ENCODE measurements at places on chromosomes 16 and 17.

DNA sequence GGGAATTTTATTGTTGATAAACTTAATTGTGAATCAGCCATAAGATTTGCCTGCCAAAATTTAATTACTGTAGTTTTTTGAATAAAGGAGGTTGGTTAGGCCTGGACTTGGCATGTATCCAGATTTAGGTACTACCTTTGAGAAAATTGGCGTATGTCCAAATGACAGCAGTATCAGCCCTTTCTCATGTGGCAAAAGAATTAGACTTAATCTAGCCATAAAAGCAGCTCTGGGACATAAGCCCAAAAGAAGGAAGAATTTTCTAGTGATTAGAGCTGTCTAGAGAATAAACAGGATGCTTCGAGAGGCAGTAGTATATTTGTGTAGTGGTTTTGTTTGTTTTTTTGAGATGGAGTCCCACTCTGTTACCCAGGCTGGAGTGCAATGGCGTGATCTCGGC lies 27.7 kb downstream of the PPM1E start:
- DNase-seq, result no peak

GRCh38 chr16:50371936-50372595 lies 3.3 kb upstream of the BRD7 start:
- DNase-seq, result no peak

DNA sequence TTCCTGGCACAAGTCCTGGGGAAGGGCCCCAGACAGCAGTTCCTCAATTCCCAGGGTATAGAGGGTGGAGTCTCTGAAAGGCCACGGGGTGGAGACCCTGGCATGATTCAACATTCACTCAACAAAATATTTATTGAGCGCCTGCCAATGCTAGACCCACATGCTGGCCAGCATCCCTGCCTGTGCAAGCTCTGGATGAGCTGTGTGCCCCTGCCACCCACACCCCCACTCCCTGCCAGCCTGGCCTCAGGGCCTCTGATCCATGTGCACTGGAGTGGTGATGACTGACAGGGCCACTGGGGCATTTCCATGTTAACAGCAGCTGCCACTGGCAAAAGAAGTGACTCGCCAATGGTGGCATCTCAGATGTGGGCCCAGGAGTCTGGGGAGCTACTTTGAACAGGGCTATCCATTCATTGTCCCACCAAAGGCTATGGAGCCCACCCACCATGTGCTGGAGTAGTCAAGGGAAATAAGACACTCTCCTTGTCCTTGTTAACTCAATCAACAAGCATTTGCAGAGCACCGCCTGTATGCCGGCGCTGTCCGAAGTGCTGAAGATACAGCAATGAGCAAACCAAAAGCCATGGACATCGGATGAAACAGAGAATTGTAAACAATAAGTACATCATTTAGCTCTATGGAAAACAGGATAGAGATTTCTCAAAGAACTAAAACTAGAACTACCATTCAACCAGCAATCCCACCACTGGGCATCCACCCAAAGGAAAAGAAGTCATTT lies 3.0 kb upstream of the PRSS22 start:
- DNase-seq, result no peak

- DNase-seq, result no peak
These were observed 3.1 kb downstream of the CYB561 start for GRCh38 chr17:63443053-63443452.

GRCh38 chr17:47883589-47884426 lies 12.2 kb upstream of the SP2 start:
- no peak for DNase-seq

DNA sequence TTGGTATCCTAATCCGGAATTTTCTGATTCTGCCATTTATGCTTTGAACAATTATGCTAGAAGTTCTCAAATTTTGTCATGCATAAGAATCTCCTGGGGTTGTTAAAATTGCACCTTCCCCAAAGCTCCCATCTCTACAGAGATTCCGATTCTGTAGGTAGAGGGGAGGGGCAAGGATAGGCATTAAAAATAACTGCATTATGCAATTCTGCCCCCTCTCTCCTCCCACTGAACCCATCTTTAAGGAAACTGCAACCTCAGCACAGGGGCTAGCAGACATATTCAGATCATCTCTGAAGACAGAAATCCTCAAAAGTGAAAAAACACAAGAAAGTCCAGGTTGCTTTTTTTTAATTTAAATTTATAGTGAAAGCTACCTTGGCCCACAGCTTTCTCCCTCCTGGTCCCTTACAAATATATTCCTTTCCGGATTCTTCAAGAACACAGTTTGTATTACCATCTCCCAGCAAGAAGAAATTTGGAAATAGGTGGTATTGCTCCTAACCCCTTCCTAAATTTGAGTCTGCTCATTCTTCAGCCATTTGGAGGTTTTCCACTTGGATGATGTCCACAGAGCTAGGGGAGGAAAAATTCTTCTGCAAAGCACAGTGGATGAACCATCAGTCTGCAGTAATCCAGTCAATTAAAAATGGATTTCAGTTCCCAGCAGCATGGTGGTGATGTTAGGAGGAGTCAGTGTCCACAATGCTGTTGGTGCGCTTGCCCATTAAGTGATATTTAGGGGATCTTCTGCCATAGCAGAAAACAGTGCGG lies 67.7 kb downstream of the RBFOX1 start:
- no peak for DNase-seq

DNA sequence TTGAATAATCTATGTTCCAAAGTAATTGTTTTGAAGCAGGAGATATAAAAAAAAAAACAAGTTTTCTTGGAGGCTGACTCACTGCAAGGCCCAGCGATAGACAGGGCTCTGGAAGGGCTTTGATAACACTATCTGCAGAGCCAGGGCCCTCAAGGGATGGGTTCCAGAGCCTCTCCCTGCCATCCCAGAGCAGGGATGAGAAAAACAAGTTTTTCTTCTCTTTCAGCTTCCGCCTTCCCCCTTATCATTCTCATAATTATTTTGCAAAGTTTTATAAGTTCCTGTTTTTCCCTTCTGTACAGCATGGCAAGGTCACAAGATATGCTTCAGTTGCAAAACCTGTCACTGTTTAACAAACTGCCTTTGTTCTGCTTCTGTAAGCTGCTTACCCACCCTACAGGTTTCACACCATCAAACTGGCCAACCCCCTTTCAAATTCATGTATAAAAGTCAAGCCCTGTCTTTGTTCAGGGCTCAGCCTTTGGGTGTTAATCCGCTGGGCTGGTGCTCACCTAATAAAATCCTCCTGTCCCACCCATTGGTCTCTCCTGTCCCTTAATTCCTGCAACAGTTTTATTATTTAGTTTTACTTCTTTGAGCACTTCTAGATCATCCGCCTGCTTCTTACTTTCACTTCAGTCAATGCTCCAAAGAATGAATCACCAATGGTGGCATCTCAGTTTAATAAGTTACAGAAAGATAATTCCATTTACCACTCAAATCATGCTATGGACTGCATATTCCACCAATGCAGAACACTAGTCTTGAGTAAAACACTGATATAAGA lies 5.6 kb upstream of the THUMPD1 start:
- no peak for DNase-seq

GRCh38 chr16:28882551-28883160 lies 4.4 kb downstream of the ATP2A1 start:
- DNase-seq, result no peak

DNA sequence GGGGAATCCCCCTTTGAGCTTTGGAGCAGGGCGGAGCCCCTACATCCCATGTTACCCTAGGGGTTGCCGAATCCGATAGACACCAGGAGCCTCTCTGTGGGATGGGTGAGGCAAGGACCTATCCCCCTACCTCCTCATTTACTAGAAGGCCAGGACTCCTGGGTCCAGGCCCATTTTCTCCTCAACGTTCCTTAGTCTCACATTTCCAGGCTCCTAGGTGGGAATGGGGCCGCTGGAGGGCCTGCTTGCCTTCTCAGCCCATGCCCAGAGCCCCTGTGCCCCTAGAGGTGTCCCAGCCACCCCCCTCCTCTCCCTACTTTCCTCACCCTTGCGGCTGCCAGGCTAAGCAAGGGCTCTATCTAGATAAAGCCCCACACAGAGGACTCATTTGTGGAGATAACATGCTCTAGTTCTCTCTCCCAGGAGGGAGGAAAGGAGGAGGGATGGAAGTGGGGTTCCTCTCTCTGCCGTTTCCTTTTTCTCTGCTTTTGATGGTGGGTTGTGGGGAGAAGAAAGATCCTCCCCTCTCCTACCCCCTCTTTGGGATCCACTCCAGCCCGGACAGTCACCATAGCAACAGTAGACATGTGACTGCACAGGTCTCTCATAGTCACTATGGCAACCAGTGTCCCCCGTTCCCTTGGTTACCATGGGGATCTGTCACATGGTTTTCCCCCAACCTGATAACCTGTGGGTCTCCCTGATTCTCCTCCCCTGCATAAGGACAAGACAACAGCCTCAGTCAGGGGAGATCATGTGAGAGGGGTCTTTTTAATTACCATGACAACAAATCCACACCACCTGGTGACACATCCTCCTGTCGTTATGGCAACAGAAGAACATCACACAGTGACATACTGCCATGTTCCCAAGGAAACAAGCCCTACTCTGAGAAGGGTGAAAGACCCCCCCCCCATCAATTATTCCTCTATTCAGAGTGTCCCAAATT lies 5.2 kb downstream of the CACNA1G start:
- no peak for DNase-seq

DNA sequence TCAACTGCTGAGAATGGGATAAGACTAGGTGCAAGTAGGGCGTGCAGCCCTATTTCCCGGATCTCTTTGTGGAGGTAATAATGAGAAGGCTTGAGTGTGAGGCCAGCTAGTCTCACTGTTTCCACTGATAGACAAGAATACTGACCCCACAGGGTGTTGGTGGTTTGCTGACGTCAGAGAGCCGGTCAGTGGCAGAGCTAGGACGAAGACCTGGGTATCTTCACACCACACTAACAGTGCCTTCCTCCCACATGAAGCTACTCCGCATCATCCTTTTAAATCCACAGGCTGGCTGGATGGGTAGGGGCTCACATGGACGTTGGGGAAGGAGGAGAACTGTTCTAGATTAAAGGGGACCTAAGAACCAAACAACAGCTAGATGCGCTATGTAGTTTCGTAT lies 68.0 kb downstream of the ZFHX3 start:
- DNase-seq, result no peak

DNA sequence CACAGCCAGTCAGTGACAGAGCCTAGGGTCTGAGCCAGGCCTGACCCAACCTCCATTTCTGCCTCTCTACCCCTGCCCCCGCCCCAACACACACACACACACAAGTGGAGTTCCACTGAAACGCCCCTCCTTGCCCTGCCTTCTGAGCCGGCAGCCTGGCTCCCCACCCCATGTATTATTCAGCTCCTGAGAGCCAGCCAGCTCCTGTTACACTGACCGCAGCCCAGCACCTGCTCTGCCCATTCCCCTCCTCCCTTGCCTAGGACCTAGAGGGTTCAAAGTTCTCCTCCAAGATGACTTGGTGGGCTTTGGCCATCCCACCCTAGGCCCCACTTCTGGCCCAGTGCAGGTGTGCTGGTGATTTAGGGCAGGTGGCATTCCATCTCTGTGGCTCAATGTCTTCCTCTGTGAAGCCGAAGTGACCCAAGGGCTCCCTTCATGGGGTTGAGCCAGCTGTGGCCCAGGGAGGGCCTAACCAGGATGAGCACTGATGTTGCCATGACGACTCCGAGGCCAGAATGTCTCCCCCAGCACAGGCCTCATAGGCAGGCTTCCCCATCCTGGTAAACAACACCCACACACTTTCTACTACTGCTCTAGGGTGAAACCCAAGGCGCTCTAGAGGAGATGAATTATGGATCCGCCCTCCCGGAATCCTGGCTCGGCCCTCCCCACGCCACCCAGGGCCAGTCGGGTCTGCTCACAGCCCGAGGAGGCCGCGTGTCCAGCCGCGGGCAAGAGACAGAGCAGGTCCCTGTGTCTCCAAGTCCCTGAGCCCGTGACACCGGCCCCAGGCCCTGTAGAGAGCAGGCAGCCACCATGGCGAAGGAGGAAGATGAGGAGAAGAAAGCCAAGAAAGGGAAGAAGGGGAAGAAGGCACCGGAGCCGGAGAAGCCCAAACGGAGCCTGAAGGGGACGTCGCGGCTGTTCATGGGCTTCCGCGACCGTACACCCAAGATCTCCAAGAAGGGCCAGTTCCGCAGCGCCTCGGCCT lies 9.7 kb downstream of the MYO15A start:
- DNase-seq, result peak; percentile 26

- DNase-seq, result peak; percentile 52
These were observed at the start of gene FKBP10 for GRCh38 chr17:41812381-41813151. TSS of gene FKBP10 (plus strand) at chr17:41813004. CDS start at chr17:41813035, 31 bp downstream.

DNA sequence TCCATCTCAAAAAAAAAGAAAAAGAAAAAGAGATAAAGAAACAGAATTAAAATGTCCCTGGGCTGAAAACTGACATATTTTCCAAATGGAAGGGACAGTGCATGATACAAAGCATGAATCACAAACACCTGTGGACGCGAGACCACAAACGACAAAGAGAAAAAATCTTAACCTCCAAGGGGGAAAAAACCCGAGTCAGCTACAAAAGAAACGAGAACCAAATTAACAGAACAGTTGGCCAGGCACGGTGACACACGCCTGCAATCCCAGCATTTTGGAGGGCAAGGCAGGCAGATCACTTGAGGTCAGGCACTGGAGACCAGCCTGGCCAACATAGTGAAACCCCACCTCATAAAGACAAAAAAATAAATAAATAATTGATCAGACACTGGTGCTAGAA lies 1.9 kb downstream of the TRAP1 start:
- DNase-seq, result no peak

GRCh38 chr16:84045001-84045817 lies 2.6 kb upstream of the SLC38A8 start:
- DNase-seq, result no peak

- no peak for DNase-seq
These were observed 10.5 kb downstream of the PDILT start for GRCh38 chr16:20393801-20394577.

- DNase-seq, result no peak
These were observed 1.2 kb downstream of the ASGR1 start for GRCh38 chr17:7177954-7178477.

GRCh38 chr17:30375661-30376060 lies 3.1 kb upstream of the CPD start:
- DNase-seq, result no peak

GRCh38 chr17:8420041-8420934 lies 15.4 kb upstream of the NDEL1 start:
- no peak for DNase-seq

DNA sequence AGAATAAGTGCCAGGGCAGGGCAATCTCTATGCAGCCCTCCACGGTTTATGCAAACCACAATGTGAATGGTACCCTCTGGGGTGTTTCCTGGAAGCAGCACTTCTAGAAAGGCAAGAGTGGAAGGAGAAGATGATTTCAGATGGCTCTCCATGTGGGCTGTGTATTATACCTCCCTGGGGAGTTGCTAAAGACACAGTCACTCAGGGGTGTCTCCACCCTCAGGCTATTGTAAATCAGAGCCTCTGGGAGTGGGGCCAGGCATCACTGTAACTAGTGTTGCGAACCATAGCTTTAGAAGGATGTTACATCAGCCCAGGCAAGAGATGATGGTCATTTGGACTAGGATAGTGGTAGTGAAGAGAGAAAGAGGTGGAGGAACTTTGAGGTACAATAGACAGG lies 83.3 kb upstream of the ZKSCAN2 start:
- peak; percentile 0 for DNase-seq

- no peak for DNase-seq
These were observed 84.4 kb upstream of the PLCG2 start for GRCh38 chr16:81694494-81695280.

- peak; percentile 30 for DNase-seq
These were observed 664 bp upstream of the BCL6B start for GRCh38 chr17:7021993-7022778.

- DNase-seq, result no peak
These were observed 7.7 kb upstream of the CIBAR2 start for GRCh38 chr16:85120006-85120340.

Measured in NCI-H187 (cell line).